ENCODE measurements at places on chromosomes 1 and 21.

DNA sequence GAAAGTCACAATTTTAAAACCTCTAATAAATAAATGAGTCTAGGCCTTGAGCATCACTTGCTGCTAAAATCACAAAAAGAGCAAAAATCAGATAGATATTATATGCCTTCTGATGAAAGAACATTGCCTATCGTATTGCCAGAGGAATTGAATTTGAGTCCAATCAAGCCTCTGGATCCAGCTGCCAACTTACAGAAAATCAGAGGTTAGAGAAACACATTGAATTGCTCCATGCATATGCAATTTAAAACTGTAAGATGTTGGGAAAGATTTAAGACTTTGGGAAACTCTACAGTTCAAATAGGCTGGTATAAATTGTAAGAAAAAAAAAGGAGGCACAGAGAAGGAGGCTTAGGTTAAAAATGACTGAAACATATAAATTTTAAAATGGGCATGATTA, 93.5 kb downstream of the TM2D1 start:
- DNase-seq, result no peak

DNA sequence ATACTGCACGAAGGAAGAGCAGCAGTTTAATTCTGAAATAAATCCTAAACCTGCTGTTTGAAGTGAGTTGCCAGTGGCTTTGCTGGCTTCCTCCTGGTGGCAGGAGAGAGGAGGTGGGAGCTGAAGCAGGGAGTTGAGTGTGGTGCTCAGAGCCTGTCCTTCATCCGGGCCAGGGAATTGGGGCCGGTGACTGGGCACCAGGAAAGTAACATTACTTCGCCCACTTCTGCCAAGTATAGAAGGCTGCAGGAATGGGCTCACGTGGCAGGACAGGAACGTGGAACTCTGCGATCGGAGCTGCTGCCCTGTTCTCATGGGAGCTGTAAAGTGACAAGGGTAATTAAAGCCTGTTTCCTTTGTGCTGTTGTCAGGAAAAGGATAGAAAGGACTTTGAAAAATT, 8.7 kb downstream of the TOR3A start:
- DNase-seq, result no peak

- no peak for DNase-seq
These were observed 70.7 kb downstream of the XCL2 start for GRCh38 chr1:168473126-168473525.

DNA sequence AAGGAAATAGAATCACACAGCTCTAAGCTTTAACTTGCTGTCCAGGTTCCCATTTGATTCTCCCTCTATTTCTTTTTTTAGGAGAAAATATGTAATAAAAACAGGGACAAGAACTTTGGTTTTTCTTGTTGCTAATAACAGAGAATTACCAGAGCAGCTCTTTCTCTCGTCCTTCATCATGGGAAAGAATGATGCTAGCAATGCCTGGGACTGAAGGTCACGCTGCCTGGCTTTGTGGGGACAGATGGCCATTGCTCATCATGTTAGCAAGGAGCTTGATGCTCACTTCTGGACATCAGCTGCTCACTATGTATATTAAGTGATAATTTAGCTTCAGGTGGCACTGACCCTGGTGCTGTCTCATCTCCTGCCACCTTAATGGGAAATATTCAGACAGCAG, 77.3 kb upstream of the AKT3 start:
- no peak for DNase-seq

DNA sequence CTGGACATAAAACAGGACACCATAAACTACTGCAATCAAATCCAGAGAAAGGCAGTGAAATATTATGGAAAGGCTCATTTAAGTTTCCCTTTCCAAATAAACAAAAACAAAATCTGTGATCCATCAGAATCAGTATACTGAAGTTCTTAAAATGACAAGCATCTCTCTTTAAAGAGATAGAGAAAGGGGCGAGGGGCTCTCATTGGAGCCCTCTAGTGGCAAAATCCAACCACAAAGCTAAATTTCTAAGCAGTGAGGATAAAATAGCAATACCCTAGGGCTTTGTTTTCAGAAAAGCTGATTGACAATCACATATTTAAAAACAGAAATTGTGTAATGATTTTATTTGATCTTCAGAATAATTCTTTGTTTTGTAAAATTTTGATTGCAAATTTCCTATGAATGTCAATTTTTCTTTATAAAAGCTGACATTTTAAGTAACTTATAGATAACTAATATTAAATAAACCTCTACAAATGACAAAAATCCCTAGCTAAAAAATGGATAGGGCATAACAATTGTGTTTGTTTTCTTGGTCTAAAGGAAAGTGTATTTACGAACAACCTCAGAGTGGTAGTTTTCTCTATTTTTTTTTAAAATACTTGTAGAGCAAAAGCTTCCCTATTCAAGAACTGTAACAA, 138.2 kb downstream of the COL24A1 start:
- DNase-seq, result no peak

DNA sequence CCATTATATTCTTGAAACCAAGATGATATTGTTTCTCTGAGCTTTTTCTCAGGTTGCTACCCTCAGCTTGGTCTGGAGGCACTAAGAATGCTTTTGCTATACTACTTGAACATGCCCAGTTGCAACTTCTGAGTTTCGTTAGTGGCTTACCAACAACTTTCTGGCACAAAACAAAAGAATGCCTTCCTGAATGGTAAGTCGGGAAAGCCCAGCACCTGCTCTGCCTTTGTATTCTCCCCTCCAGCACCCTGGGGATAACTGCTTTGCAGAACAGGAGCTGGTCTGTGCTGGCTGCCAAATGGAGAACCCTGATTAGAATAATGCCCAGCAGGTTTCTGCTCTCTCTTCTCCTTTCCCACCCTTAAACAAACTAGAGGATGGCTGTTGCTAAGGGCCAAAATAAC, 149.3 kb downstream of the TGFB2 start:
- no peak for DNase-seq

DNA sequence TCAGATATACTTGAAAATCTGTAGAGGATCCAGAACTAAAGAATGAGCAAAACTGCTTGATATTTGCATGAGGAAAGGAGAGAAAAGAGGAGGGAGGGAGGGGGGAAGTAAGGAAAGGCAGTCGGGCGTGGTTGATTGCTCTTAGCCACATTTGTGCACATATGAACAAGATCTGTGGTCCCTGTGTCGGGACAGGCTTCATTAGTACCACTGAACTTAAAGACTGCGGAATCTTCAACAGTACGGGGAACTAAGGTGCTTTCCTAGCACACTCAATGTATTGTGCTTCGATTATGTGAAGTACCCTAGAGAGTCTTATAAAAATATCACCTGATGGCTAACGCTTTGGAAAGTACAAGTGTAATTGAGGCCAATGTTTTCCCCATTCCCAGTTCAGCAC, 59.9 kb downstream of the ZBTB18 start:
- DNase-seq, result no peak

DNA sequence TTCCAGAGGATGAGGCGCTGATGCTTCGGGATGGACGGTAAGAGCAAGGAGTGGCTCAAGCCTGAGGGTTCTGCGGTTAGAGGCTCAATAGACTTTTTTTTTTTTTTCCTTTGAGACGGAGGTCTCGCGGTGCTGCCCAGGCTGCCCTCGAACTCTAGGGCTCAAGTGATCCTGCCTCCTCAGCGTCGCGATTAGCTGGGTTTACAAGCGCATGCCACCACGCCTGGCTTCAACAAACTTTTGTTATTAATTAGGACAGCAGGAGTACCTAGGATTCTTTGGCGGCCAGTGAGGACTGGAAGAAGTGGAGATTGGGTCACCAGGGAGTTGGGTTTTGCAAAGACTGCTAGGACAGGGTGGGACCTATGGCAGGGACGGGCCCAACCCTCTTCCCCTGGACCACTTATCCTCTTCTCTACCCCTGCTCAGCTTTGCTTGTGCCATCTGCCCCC, 587 bp downstream of the SCNM1 start:
- DNase-seq, result no peak

GRCh38 chr1:165060285-165060793, 296.2 kb downstream of the LMX1A start:
- DNase-seq, result no peak

GRCh38 chr1:198867182-198867581, 228.3 kb downstream of the PTPRC start:
- no peak for DNase-seq

GRCh38 chr1:113191579-113192076, 118.6 kb downstream of the LRIG2 start:
- DNase-seq, result no peak

GRCh38 chr21:27422435-27422834, 455.5 kb upstream of the ADAMTS5 start:
- DNase-seq, result no peak

DNA sequence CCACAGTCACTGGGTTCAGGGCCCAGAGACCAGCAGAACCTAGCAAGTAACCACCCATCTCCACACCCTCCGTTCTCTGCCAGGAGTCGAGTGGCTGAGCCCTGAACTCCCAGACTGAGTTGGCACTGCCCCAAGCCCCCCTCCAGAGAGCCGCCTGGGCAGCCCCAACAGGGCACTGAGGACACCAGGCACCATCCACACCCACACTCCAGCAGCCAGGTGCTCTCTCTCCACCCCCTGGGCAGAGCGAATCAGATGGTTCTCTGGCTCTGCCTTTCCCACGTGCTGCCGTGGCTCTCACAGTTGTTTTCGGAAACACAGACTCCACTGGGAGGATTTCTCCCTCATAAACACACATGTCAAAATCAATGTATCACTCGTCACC, 13.6 kb downstream of the WDR4 start:
- no peak for DNase-seq

GRCh38 chr1:190497565-190497964, 19.9 kb upstream of the BRINP3 start:
- no peak for DNase-seq
